ENCODE measurements at places on chromosomes 6 and 20.

DNA sequence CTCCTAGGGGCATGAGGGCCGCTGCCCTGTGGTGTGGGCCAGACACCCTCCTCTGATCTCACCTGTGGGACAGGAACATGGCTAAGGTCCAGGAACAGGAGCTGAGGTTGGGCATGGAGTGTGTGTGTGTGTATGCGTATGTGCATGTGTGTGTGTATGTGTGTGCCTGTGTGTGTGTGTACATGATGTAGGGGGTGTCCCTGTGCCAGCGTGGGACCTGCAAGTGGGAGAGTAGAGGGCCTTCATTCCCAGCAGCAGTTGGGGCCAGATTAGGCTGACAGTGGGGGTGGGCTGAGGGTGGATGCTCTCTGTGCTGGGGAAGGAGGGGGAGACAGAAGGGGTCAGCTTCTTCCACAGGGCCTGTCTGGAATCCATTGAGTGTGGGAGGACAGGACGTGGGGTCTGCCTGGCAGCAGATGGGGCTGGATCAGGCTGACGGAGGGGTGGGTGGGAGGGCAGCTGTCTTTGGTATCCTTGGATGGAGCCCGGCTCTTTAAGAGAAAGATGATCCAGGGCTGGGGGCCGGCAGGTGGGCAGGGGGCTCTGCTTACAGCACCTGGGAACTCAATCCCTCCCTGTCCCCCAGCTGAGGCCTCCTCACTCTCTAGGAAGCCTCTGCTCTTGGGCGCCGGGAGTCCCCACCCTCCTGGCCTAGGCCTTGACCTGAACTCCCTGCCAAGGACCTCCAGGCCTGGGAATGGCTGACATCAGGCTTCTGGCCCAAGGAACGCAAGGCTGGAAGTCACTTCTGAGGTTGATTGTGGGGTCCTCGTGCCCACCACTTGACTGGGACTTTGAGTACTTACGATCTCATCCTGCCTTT is 44.0 kb downstream of the SPDEF start:
- no peak for DNase-seq

DNA sequence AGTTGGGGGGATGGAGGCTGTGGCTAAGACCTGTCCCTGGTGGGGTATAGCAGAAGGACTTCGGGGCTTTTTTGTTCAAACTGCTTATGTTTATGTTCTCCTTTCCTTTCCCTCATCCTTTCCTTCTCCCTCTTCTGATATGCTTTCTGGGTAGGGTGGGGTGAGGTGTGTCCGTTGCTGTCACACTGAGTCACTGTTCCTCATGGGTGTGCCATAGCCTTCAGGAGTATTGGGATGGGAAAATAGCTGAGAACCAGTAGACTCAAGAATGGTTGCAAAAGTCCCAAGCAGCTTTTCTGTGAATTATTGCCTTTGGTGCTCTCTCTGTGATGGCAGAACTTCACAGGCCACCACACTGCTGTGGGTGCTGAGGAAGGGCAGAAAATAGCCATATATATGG is 39.6 kb downstream of the TPD52L1 start:
- no peak for DNase-seq

DNA sequence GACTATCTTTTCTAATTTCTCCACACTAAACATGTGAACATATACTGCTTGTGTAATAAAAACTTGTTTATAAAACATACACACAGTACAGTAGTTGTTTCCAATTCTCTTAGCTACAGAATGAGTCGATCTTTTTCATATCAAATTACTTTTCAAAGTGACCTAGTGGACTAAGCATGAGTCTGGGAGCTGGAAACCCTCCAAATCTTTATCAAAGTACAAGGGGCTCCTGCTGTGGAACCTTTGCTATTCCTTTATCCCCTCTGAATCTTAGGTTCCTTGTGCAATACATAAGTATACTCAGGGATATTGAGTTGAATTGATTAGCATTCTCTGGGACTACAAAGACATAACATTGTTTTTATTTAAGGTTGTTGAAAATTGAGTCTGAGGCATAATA is 48.7 kb upstream of the TAB2 start:
- DNase-seq: no peak

DNA sequence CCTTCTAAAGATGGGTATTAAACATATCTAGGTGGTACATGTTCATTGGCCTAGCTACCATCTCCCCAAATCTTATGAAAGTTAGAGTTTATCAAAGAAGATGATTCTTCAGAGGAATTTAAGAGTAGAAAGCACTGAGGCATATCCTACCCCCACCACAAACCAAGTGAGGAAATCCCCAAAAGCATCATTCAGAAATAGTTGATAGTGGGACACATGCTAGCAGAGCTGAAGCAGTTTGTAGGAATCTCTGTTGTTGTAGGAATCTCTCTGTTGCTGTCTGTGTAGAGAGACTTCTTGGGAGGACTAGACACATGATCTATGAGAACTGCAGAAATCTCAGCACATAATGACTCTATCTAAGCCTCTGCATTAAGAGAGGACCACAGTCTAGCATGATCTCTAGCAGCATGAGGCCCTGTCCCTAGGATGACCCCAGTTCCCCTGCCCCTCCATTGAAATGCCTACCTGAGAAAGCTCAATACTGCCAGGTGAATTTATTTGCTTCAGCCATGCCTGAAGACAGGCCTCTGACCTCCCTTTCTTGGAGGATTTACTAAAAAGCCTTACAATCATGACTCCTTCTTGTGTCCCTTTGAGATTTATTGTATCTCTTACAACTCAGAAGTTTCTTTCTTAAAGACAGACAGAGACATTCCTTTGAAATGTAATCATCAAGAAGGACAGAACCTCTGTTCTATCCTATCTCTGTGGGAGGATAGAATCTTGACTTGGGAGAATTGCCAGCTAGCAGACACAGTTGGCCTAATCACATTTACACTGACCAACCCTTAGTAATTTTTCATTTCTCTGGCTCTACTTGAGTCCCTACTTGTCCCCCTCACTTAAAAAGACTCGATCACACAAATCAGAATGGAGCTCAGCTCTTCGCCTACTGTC is 582.4 kb downstream of the PHF3 start:
- DNase-seq: no peak

DNA sequence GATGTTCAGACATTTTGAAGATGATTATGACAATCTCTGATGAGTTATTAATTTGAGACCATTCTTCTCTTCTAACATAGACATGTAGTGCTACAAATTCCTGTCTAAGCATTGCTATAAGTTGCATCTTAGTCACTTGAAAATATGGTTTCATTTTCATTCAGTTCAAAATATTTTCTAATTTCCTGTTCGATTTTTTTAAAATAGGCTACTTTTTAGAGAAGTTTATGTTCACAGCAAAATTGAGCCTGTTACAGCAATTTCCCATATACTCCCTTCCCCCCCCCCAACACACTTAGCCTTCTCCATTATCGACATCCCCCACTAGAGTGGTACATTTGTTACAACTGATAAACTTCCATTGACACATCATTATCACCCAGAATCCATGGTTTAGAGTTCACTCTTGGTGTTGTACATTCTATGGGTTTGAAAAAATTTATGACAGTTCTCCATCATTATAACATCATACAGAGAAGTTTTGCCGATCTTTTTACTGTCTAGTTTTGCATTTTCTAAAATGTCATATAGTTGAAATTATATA is 31.2 kb downstream of the PLAGL1 start:
- no peak for DNase-seq

GRCh38 chr6:150269130-150269856 is 99.5 kb upstream of the IYD start:
- no peak for DNase-seq

GRCh38 chr6:132392270-132392646 is 9.0 kb downstream of the MOXD1 start:
- no peak for DNase-seq

GRCh38 chr6:108419934-108420609 is 125.2 kb downstream of the AFG1L start:
- DNase-seq: no peak

GRCh38 chr6:136952714-136953260 is 30.7 kb downstream of the SLC35D3 start:
- no peak for DNase-seq

GRCh38 chr20:5008759-5009158 is 7.4 kb upstream of the SLC23A2 start:
- no peak for DNase-seq

GRCh38 chr6:157556144-157556645 is 175.2 kb downstream of the ZDHHC14 start:
- DNase-seq: no peak

GRCh38 chr6:148144917-148145521 is 197.6 kb upstream of the SASH1 start:
- DNase-seq: no peak

DNA sequence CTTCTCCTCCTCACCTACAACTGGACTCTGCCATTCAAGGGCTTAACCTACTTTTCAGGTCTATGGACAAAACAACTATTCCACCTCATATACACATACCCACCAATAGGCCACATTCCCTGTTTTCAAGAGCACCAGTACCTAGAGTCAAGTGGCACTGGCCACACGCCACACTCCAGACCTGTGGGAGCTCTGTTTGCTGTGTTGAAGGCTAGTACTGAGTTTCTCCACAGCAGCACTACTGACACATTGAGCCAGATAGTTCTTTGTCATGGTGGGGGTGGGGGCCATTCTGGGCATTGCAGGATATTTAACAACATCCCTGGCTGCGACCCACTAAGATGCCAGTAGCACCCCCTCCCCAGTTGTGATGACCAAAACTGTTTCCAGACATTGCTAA is 84.1 kb downstream of the RALGAPA2 start:
- no peak for DNase-seq

DNA sequence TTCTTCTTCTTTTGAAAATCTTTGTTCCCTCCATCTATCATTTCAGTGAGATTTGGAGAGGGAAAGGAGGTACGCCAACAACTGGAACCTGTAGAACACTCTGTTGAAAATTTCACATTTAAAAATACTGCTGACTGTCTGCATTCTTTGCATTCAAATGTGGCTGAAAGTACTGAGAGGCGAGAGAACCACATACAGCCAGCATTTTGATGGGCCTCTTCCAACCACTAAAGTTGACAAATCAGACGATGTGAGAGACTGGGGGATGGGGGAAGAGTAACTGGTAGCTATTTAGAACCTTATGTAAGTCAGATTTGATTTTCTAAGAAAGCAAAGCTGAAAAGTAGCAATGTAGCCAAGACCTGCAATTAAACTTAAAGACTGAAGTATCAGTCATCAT is 77.5 kb downstream of the FKBP5 start:
- no peak for DNase-seq

DNA sequence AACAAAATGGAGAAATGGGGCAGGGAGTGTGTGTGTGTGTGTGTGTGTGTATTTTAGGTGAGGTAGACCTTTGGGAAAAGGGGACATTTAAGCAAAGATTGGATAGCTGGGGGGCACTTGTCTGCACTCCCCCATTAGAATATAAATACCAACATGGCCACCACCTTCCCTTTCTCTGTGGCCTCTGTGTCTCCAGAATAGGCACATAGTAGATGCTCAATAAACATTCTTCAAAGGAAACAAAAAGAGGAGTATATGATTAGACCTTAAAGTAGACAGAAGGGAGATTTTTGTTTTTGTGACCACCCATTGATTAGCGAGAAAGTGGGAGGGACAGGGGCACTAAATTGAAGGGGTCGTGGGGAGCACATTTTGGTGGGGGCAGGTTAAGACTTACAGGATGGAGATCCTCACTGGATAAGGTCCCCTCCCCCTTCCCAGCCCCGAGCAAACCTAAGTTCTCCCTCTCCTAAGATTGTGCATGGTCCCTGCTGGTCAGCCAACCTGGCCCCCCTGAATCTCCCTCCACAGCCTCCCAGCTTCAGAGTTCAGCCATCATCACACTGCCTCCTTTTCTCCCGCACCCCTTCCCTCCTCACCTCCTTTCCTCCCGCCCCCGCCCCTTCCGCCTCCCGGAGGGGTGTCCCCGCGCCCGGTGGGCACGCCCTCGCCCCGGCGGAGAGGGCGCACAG is 514 bp upstream of the TSHZ2 start:
- no peak for DNase-seq

DNA sequence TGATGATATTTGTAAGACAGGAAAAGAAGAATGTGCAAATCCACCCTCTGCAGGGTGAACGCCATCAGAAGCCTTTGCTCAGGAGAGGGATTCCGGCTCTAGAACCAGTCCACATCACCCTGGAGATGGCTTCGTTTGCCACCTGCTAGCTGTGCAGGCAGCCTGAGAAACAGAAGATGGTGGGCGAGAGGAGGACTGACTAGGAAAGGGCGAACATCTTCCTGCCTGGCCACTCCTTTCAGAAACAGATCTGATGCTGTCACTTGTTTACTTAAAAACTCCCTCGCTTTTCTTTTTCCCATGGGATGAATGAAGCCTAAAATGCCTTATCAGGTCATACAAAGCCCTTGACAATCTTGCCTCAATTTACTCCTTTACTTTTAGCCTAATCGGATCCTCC is 1.2 kb downstream of the PTPRA start:
- no peak for DNase-seq

- no peak for DNase-seq
These were observed 146.2 kb downstream of the TBX18 start for GRCh38 chr6:84618046-84618752.

DNA sequence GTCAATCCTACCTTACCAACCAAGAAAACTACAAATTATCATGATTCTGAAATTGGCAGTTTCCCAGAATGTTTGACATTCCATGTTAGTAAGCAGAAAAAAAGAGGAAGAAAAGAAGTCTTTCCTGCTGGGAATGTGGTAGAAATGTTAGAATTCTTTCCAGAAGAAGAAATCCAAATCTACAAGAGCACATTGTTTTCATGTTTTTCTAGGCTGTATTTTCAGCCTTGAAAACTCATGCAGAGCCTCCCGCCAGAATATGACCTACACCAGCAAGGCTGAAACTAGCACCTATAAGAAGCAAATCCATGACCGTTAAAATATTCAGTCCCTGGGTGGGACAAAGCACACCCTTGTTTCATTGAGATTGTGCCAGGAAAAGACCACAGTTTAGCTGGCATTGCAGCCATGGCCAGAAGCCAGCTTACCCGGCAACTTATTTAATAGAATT is 259.4 kb downstream of the GJA1 start:
- DNase-seq: no peak

GRCh38 chr6:163640641-163641040 is 226.1 kb downstream of the QKI start:
- no peak for DNase-seq

DNA sequence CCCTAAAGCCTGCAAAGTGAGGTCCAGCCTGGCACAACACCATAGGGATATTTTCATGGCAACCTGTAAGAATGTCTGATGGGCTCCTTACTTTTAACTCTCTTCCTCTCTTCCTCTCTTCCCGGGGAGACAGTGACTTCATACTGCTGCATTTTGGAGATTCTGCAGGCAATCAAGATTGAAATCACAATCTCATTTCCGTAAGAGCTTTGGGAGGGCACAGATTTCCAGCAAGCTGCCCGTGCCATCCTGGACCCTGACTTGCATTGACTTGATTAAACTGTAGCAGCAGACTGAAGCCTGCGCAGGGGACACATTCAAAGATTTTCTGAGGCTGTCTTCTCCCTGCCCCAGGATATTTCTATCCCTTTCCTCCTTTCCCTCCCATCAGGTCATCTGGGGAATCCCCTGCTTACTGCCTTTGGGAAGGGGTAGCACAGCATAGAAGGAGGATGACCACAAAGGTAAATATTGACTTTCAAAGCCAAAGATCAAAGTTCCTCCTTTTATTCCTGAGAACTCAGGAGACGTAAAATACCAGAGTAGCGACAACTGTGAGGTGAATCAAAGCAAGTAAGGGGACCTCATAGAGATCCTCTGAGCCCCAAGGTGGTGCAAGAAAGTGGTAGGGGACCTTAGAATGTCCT is 504.0 kb upstream of the ARID1B start:
- DNase-seq: no peak

Data from activated naive CD4-positive, alpha-beta T cell (primary cell).